NCI-H446 treated with DMSO at 0.1 percent for 48 hours (cell line): ENCODE measurements at places on chromosomes 16 and 17.

DNA sequence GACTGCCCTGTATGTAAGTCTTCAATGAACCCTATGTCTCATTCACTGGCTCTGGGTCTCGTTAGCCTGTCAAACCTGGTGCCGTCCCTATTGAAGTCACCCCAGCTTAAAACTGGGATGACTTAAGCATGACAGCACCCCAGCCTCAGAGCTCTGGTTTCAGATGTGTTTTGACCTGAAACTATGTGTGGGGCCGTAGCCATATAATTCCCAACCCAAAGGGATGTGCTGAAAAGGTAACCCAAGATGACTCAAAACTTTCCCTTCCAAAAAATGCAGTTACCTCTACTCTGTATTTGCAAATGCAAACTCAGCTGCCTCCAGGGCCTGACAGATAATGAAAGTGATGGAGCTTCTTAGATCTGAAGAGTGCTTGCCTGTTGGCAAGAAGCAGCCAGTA, 478.3 kb upstream of the ERCC4 start:
- no peak for DNase-seq

DNA sequence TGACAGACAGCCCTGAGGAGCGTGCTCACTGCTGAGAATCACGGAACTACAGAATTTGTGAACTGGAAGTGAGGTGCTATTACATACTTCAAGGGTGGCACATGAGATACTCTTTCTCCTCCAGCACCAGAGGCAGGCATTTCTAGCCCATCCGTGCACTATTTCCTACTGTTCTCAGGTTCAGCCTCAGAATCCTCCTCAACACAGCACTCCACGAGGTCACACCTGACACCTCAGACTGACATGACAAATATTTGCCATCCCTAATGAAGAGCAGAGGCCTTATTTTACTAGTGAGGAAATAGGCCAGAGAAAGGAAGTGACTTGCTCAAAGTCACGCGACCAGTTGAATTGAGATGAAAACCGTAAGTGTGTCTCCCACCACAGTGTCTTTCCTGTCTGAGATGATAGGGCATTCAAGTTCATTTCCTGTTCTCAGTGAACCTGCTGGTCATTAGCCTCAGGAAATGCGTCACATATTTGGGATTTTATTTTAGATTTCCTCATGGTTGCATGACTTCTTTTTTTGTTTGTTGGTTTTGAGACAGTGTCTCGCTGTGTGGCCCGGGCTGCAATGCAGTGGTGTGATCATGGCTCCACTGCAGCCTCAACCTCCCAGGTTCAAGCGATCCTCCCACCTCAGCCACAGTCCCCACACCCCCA, 23.6 kb downstream of the SEZ6 start:
- no peak for DNase-seq

DNA sequence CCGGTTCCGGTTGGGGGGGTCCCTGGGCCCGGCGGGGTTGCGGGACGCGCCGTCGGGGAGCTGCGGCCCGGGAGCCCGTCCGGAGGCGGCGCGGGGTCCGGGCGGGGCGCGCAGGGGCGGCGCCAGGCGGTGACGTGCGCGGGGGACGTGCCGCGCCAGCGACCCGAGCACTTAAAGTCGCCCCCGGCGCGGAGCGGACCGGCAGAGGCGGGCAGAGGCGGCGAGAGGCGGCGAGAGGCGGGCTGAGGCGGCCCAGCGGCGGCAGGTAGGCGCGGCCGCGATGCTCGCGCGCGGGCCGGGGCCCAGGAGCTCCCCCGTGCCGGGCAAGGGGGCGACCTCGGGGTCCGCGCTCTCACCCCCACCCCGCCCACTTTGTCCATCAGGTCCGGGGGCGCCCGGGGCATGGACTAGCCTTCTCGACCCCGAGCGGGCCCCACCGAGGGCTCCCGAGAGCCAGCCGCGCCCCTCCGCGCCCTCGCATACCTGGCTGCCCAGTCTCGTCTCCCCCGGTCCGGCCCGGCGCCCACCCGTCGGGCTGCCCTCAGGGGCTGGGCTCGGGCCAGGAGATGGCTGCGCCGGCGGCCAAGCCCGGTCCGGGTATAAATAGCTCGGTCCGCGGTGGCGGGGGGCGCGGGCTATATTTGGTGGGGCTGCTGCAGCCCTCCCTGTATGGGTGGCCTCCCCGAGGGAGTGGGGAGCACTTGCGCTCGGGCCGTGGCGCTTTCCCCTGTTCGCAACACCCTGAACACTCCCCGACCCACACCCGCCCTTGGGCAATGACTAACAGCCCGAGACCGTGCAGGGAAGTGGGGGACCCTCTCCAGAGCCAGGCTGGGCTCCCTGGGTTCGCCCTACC, at the start of gene SLC16A3:
TSS of gene SLC16A3 (plus strand) at position 201 of the 856 bp plus-strand sequence. CDS start 6,967 bp downstream, outside the sequence.
- no peak for DNase-seq

DNA sequence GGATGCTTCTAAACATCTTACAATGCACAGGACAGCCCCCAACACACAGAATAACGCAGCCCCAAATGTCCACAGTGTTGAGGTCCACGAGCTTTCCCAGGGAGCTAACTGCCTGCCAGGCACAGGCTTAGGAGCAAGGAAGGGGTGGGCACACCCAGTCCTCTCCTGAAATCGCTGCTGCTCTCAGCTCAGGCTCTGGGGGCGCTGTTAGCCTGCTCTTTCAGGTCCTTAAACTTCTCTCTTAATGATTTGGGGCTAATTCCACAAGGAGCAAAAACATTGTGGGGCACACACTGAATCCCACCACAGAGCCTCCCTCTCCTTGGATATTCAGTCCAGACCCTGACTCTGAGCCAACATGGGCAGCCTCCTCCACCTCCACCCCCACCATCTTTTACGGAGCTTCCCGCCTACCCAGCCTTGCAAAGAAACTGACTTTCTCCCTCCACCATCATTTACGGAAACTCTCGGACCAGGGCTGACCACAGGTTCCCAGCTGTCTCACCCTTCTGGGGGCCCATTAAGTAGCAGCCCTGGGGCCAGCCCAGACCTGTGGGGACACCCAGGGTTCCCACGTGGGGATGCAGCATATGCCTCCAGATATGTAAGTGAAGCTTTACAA, 1.1 kb downstream of the CD300H start:
- DNase-seq: peak; percentile 3

DNA sequence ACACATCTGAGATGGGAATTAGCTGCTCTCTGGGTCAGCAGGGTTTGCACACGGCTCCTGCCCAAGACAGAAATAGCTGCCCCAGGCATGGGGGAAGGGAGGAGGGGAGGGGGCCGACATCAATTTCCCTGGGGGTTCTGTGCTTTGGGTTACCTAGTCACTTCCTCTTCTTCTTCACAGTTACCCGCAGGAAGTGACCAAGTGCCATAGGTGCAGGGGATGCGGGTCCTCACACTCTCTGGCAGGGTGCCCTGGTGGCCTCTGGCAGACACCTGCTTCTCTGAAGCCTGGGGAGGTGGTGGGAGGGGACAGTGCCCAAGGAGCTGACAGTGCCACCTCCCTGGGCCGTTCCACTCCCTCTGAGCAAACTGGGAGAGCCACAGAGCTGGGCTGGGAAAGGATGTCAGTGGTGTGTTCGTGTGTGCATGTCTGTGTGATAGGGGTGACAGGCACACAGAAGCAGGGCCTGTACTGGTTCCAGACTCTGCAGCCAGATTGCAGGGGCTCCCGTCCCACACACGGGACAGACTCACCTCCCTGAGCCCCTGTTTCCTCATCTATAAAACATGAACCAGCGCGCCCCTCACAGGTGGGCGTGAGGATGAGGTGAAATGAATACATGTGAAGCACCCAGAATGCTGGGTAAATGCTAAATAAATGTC, 18.2 kb downstream of the SCN4A start:
- DNase-seq: no peak

GRCh38 chr17:17947966-17948365, 24.2 kb downstream of the TOM1L2 start:
- DNase-seq: no peak

GRCh38 chr17:66425756-66426396, 123.5 kb downstream of the PRKCA start:
- no peak for DNase-seq

DNA sequence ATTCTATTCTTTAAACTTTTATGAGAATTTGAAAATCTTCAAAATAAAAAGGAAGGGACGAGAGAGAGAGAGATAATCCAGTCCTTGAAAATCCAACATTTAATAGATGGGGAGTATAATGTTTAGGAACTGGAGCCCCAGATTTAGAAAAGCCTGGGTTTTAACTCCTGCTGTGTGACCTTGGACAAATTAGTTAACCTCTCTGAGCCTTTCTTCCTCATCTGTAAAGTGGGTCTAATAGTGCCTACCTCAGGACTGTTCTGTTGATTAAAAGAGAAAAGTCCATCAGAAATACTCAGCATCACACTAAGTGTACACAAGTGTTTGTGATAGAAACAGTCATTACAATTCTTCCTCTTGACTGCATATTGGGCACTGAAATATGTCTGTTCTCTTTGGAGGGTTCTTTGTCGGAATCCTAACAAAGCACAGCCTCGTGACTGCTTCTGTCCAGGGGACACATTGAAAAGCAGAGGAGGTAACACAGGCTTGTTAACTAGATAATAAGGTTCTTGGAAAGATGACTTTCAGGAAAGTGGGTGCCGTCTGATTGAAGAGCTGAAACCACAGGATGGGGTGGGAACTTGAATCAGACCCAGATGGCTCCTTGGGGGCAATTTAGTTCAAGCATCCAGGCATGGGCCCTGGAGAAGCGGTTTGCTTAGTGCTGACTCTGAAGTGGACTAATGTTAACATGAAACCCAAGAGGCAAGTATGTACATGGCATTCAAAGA, 128.2 kb downstream of the CLEC16A start:
- DNase-seq: no peak

DNA sequence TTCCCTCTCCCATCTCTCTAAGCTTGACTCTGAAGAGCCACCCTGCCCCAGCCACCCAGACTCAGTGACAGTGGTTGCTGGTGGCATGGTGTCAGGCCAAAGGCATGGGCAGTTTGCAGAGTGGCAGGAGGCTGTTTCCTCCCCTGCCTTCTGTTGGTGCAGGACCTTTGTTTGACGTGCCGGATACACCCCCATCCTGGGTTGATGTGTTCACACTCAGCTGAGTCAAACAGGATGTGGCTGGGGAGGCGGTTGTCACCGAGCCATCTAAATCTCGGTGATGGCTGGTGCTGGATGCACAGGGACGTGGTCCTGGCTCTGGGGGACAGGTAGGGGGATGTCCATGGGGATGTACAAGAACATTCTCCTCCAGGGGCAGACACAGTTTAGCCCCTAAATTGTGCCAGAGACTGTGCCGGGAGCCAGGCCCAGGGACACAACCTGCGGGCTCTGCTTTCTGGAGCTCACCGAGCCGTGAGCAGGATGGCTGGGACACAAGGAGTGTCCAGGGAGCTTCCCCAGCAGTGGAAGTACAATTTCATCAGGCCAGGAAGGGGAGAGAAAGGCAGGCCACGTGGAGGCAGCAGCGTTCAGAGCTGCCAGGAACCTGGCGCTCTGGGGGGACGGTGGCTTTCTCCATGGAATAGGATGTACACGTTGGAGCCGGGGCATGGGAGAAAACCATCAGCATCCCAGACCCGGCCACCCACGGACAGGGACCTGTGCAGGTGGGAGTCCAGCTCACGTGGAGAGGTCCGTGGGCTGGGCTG, 264.2 kb downstream of the SEC14L1 start:
- no peak for DNase-seq

- DNase-seq: no peak
These were observed 31.0 kb downstream of the MYH11 start for GRCh38 chr16:15825750-15826305.

GRCh38 chr17:33267271-33267790, 25.8 kb downstream of the ASIC2 start:
- no peak for DNase-seq

- no peak for DNase-seq
These were observed at the start of gene GP1BA for GRCh38 chr17:4931963-4932362. GP1BA (plus strand) TSS chr17:4932277; CDS start chr17:4932605, 328 bp downstream.

DNA sequence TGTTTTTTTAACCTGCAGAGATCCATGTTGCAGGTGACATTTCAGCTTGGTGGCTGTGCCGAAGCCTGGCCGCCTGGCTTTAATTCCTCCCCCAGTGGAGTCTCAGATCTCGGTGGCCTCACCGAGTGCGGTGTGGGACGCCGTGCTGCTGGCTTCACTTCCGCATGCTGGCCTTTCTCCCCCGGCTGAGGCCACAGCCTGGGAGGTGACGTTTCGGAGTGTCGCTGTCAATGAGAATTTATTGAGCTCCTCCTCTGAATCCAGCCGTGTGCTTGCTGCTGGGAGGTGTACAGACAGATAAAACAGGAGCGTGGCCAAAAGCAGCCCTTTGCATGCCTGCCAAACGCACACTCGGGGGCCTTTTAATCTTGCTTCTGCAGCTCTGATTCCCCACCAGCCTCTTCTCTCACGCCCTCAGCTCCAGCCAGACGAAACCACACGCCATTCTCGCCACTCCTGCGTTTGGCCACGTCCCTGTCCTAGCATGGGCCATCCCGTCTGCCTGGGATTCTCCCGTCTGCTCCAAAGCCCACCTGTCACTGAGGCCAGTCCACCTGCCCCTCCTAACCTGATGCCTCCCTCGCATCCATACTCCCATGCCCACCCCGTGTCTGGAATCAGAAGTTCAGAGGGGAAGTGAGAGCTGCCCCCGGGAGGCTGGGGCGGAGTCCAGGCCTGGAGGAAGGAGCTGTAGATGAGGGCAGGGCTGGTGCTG, 3.6 kb downstream of the GSE1 start:
- DNase-seq: peak; percentile 63

DNA sequence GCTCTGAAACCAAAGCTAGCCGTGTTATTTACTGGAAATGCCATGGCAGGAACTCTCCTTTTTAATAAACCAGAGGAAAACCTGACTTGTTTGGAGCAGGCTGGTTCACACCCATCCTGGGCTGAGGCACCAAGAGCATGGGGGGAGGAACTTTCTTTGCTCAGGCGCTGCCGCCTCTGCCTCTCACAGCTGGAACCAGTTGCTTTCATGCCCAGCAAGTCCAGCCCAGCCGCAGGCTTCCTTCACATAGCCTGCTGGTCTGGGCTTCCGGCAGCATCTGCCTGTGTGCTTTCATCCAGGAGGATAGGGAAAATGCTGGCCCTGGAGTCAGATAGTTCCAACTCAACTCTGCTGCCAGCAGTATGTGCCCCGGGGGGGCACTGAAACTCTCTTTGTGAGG, 88.1 kb upstream of the ASIC2 start:
- DNase-seq: no peak

- DNase-seq: peak; percentile 14
These were observed 137.2 kb downstream of the UTP18 start for GRCh38 chr17:51397361-51398127.

- DNase-seq: peak; percentile 72
These were observed 17.4 kb upstream of the MTSS2 start for GRCh38 chr16:70703041-70703834.

DNA sequence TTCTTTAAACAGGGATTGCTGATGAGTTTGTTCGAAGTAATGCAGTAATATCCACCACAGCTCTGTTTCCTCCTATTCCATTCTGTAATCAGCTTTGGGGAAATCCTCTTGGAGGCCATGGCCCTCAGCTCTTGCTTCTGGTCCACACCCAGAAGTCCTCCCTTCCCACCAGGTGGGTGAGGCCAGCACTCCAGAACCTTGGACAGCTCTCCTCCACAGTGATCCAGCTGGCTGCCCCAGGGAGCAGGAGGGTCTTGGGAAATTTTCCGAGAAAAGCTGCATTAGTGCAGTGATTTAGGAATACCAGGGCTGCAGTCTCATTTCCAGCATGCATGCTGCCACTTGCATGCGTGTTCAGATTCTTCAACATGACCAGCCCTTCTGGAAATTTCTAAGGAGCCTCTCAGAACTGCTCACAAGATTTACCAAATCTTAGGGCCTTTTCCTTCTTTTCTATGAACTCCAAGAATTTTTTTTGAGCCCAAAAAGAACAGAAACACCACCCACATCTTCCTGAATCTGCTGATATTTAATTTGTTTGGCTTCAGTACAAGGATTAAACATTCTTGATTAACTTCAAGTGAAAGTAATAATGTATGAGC, 4.2 kb downstream of the SMPD3 start:
- no peak for DNase-seq
